Left renal cortex interstitium (tissue), 4 donors: ENCODE measurements at places on chromosomes 3 and 15.
A peak's percentile ranks its signal among the peaks of the same experiment; 100 is the strongest.

- no peak for DNase-seq
Observed at GRCh38 chr3:16844791-16845190, 40.0 kb upstream of the PLCL2 start.

DNA sequence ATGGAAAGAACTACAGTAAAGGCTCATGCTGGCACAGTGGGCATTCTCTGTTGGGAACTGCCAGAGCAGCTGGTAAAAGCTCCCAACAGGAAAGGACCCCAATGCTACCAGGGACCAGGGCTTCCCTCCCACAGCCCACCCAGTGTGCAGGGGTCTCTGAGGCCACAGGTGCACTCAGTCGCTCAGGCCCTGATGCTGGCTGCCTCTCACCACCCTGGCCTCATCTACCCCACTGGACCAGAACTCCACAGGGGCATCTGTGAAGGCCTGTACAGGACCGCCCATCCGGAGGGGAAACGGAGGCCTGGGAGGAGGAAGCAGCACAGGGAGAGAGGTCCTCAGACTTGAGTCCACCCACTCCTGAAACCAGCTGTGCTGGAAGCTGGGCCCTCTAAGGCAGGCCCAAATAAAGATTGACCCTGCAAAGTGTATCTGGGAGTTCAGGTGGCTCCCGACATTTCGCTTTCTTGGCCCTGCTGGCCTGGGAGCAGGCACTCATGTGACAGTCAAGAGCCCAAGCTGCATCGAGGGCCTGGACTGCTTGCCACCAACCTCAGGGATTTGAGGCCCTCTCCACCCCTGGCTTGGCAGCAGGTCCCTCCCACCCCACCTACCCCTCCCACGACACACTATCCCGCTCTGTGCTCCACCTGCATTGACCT, 12.7 kb downstream of the KLF15 start:
- DNase-seq = no peak

DNA sequence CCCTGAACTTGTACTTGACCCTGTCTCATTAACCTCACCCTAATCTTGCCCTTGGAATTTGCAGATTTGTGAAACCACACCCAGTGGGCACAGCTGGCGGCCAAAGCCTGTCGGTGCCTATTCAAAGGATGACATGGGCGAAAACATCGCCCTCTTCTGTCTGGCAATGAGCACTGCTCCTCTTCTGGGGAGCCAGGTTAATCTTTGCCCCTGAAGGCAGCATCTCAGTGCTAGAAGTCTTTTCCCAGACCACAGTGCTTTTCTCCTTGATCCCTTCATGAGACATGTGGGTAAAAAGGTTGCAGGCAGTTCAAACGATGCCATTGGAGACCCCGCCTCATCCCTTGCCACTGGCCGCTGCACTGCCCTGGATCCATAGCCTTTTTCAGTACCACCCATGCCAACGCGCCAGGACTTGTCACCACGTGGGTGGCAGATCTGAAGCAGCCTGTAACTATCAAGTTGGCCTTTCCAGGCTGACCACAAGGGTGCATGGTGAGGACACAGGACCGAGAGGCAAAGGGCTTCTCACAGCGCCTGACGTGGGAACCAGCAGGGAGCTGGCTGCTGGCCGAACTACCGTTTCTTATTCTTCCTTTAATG, 6.5 kb upstream of the DNASE1L3 start:
- no peak for DNase-seq

DNA sequence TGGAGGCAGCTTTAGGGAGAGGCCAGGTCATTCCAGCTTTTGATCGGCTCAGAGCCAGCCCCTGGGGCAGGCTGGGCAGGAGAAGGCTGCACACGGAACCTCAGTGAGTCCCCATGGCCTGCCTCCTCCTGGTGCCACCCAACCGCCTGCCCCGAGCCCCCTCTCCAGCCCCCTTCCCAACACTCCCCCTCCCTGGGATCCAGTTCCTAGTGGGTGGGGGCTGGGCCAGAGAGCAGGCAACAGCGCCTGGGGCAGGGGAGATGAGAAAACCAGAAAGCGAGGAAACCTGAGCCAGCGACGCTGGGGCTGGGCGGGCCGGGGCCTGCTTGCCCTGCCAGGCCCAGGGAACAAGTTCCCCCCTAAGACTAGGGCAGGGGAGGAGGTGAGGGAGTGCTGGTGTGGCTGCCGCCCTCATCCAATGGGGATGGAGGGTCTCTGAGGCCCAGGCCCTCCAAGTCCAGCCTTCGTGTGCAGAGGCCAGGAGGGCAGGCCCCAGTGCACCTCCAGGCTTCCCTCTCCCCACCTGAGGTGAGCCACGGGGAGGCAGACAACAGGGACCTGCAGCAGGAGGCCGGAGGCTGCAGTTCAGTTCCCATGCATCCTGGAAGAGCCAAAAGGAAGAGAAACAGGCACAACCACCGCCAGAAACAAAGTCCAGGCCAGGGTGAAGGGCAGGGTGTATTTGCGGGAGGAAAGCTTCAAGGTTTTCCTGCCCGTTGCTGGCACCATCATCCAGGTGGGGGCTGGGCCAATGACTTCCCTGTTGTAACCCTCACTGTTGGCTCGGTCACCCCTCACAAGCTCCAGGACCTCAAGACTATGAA, 4.0 kb upstream of the SEMA3F start:
- peak; percentile 85 for DNase-seq

DNA sequence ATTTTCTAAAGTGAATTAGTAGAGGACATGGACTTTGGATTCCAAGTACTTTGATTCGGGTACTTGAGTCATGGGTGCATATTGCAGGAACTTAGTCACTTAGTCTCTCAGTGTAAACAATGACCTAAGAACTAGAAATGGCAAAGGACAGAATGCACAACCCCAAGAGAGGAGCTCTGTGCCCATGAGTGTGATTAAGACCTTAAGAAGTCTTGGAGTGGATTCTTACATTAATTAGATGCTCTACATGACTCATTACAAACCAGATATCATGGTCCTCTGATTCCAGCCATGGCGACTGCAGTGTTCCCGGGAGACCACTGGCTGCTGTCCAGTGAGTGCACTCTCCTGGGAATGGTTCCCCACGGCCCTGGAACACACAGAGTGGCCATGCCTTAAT, 251.5 kb downstream of the GABRG3 start:
- no peak for DNase-seq

- no peak for DNase-seq
Observed at GRCh38 chr3:99865321-99865720, 47.7 kb downstream of the CMSS1 start.

DNA sequence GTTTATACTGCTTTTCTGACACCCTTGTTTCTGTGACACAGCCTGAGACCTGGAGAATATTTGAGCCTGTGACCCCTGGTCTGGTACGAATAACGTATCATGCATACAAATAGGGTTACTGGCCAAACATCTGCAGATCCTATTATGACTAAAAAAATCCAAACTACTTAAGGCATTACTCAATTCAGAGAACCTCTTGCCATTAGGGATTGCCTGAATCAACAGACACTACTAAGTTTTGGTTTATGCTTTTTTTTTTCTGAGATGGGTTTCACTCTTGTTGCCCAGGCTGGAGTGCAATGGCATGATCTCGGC, 35.4 kb downstream of the OSBPL10 start:
- no peak for DNase-seq

DNA sequence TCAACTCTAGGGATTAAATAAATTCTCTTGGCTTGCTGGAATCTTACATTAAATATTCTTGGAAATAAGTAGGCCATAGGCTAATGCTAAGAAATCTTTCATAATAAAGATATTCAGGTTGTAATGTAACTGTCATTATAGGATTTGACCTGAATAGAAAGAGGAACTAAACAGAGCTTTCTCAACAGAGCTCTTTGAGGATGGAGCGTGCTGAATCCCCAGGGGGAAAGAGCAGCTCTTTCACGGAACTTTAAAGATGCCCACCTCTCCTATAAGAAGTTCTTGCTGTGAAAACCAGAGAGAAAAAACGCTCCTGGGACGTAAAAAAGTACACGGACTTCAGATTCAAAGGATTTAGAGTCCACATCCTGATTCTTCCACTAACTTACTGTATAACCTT, 77.9 kb downstream of the NTRK3 start:
- DNase-seq = no peak

DNA sequence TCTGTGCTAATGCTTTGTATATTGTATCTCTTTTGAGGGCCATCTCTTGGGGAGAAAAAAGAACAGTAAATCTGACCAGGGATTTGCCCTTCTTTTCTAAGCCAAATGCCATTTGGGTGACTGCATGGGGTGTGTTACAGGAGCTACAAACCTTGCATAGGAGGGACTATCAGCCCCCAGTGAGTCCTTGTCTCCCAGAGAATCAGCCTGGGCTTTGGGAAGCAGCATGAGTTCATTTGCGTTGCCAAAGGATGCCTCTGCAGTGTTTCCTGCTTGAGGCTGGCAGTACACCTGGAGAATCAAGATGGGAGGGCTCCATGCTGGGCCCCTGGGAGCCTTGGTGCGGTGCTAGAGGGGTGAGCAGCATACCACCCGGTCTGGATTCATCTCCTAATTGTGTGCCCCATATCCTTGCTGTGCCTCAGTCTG, 49.6 kb upstream of the POLG start:
- no peak for DNase-seq

- no peak for DNase-seq
Observed at GRCh38 chr3:61666615-61667330, 105.4 kb downstream of the PTPRG start.

DNA sequence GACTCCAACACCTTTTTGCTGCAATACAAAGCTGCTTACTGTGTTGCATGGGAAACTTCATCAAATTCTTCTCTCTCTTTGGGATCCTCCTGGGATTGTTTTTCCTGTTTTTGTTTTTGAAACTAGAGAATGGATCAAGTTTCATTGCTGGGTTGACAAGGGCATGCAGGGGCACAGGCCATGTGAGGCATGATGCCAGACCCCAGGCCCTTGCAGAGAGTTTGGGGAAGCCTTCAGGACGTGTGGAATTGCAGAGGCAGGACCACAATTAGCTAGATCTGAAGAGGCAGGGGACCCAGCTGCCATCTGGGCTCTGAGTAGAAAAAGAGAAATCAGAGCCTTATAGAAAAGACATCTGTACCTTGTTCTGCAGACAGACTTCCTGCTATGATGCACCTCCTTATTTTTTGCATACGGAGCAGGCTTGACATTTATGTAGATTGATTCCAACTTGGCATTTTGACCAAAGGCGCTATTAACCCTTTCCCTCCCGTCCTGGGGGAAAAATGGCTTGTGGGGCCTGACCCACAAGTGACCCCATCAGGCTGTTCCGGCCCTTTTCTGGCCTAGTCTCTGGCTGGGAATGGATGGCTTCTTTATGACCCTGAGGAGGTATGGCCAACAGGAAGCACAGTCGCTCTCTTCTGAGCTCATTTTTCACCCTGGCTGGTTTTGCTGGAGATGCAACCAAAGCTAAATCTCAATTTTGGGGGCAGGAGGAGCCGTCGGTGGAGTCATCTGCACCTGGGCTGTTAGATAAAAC, 44.3 kb upstream of the CHRNB4 start:
- DNase-seq = no peak

DNA sequence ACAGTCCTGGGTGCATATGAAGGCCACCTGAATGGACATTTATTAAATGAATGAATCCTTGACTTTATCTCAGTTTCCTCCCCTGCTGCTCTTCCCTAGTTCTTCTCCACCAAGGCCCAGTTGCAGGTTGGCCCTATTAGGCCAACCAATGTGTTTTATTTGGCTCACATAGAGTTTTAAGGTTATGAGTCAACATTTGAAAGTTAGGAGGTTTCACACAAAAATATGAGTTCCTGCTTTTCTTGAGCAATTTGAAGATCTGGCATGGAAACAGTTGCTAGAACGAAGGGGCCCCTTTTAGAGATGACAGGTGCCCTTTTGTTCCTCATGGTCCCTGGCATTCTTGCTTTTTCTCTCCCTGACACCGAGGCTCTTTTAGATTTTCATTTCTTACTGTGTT, 83.0 kb upstream of the PDZRN3 start:
- no peak for DNase-seq

GRCh38 chr3:190116551-190117067, 4.1 kb downstream of the P3H2 start:
- no peak for DNase-seq

DNA sequence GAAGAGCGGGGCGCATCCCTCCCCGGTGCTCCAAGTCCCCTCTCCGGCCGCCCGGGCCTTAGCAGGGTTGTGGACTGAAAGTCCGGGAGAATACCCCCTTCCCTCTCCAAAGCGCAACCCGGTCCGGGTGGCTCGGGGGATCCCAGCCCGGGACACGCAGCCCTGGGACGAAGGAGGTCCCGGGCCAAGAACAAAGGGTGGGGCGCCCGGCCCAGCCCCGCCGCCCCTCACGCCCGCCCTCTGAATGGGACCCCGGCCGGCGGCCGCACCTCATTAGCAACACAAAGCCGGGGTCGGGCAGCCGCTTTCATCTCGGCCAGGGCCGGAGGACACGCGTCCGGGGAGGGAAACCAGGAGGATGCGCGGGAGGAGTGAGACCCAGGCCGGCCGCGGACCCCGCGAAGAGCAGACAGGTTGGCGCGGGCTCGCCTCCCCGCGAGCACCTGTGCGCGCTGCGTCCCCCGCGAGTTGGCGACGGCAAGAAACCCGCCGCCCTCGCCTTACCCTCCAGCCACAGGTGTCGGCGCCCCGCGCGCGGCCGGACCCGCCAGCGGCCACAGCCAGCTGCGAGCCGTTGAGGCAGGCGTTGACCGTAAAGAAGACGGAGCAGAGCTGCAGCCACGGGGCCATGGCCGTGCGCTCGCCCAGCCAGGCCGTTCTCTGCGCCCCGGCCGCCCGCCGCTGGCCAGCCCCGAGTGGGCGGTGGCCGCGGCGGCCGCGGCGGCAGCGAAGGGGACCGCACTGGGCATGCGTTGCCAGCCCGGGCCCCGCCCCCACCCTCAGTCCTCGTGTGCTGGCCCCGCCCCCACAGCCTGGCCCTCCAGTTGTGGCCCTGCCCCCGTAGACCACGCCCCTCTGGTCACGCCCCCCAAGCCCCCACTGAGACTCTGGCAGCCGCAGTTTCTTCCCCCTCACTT, at the start of gene IL17RD:
Gene IL17RD (minus strand): TSS at position 697 of the 917 bp plus-strand sequence. CDS start 67 bp downstream, at position 630.
- DNase-seq = no peak

GRCh38 chr3:46187341-46187700, 20.8 kb downstream of the CCR1 start:
- DNase-seq = no peak

DNA sequence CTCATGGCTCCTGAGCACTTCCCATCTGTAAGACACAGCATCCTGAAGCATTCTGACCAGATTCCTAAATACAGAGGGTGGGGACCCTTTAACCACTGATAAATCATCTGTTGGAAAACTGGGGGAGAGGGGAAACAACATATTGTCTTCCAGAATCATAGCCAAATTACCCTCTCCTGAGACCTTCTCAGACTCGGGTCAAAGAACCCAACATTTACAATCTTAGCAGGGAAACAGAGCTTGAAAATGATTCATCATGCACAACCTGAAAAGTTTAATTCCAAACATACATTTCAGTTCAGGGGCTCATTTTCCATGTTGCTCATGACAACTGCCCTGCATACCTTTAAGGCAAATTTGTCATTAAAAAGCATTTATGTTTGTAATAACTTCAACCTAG, 48.5 kb upstream of the TSPAN3 start:
- no peak for DNase-seq
